Neuronal stem cell (in vitro differentiated cells): ENCODE measurements at places on chromosomes 11 and 22.

DNA sequence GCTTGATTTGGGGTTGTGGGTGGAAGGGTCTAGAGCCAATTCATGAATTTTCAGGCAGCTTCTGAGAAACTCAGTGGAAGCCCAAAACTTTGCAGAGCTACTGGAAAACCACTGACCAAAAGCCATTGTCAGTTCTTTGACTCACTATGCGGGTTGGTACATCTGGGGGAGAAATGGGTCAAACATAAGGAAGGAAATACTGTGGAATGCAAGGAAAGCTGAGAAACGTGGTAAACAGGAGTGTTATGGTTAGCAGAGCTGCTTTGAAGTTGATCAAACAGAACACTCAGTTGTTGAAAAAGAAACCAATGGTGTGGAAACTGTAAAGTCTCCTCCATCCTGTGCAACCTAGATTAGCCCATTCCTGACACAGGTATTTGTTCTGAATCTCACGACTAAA is 6.3 kb upstream of the ABTB2 start:
- no peak for DNase-seq

DNA sequence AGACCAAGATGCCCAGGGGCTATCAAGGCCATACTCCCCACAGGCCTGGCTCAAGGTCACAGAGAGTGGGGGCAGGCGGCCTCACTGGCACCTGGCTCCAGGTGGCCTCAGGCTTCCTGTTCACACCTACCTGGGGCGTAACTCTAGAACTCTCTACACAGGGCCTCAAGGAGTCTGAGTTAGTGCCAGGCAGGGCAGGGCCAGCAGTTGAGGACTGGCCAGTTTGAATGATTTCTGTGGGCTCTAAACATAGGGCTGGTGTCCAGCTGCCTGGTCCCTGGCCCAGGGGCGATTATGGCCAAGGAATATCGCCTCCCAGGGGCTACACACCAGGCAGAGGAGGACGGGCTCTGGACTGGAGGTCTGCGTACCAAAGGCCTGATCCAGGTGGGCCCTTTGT is 79.2 kb downstream of the WNT7B start:
- no peak for DNase-seq

GRCh38 chr11:65095427-65095826 is 587 bp upstream of the VPS51 start:
- DNase-seq = no peak

DNA sequence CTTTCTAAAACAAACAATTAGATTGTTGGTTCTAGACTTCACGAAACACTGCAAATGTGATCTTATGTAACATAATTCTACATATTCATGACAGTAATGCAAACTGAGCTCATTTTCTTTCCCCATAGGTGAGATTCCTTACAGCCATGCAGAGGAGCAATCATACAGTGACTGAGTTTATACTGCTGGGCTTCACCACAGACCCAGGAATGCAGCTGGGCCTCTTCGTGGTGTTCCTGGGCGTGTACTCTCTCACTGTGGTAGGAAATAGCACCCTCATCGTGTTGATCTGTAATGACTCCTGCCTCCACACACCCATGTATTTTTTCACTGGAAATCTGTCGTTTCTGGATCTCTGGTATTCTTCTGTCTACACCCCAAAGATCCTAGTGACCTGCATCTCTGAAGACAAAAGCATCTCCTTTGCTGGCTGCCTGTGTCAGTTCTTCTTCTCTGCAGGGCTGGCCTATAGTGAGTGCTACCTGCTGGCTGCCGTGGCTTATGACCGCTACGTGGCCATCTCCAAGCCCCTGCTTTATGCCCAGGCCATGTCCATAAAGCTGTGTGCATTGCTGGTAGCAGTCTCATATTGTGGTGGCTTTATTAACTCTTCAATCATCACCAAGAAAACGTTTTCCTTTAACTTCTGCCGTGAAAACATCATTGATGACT is 1.5 kb downstream of the OR9G1 start:
- no peak for DNase-seq

GRCh38 chr11:61054927-61055562 is 47.2 kb upstream of the CD5 start:
- no peak for DNase-seq

DNA sequence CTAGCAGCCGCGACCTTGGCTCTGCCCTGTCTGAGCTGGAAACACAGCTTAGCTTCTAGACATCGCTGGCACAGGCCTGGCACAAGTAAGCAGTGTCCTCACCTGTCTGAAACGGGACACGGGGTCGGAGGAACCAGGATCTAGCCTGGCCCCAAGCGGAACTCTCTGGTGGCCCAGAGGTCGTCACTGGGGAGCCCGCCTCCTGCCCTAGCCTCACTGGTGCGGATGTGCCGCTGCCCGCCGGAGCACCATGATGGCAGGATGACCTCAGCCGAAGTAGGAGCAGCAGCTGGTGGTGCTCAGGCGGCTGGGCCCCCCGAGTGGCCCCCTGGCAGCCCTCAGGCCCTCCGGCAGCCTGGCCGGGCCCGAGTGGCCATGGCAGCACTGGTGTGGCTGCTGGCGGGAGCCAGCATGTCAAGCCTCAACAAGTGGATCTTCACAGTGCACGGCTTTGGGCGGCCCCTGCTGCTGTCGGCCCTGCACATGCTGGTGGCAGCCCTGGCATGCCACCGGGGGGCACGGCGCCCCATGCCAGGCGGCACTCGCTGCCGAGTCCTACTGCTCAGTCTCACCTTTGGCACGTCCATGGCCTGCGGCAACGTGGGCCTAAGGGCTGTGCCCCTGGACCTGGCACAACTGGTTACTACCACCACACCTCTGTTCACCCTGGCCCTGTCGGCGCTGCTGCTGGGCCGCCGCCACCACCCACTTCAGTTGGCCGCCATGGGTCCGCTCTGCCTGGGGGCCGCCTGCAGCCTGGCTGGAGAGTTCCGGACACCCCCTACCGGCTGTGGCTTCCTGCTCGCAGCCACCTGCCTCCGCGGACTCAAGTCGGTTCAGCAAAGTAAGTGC is 871 bp downstream of the SLC35E4 start:
- no peak for DNase-seq

DNA sequence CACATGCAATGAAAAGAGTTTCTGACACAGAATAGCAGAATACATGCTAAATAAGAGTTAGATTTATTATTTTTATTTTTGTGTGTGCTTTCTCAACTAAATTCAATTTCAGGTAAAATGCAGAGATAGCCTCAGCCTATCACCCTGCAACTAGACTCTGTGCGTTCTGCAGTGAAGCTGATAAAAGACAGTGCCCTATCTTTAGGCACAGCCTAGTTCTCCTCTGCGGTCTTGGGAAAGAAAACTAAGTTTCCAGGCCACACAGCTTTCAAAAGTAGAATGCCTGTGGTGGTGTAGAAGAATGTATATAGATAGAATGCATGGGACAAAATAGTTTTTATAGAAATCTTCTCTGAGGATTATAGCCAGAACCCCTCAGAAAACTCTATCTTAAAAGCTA is 12.0 kb upstream of the MMP1 start:
- no peak for DNase-seq

DNA sequence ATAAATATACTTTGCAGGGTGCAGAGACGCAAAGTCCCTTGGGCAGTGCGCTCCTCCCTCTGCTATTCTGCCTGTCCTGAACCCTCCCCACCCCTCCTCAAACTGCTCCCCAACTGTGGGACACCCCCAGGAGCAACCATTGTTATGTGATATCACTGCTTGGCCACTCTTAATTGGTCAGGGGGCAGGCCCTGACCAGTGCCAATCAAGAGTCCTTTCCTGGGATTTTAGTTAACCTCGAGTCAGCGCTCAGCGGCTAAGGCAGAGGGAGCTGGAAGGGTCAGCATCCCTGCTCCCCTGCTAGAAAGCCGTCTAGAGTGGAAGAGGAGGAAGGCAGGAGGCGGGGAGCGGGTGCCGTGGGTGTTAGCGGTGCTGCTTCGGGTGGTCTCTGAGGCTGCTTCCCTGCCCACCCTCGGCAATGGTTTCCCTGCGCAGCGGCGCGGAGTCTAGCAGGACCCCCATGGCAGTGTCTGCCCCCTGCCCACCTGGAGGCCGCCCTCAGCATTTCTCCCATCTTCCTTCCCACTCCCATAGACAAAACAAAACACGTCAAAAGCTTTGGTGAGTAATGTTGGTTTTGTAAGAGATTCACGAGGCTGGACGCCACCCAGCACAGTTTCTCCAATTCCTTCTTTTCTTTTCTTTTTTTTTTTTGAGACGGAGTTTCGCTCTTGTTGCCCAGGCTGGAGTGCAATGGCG is 38.4 kb upstream of the A4GALT start:
- DNase-seq = no peak

GRCh38 chr11:9280655-9281301 is 15.6 kb upstream of the DENND5A start:
- DNase-seq = no peak

DNA sequence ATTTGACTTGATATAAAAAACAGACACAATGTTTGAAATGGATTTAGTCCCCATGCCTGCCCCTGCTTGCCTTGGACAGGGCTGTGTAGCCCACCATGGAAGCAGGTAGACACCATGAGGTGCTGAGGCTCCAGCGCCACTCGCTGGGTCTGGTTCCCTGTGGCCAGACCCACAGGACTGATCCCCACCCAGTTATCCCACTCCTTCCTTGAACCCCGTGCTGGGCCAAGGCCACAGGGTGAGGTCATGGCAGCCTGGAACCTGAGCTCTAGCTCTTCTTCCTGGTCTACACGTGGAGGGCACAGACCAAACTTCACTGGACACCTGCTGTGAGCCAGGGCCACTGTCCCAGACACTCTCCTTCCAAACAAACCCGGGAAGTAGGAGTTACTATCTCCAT is 42.5 kb downstream of the GAB4 start:
- DNase-seq = no peak

DNA sequence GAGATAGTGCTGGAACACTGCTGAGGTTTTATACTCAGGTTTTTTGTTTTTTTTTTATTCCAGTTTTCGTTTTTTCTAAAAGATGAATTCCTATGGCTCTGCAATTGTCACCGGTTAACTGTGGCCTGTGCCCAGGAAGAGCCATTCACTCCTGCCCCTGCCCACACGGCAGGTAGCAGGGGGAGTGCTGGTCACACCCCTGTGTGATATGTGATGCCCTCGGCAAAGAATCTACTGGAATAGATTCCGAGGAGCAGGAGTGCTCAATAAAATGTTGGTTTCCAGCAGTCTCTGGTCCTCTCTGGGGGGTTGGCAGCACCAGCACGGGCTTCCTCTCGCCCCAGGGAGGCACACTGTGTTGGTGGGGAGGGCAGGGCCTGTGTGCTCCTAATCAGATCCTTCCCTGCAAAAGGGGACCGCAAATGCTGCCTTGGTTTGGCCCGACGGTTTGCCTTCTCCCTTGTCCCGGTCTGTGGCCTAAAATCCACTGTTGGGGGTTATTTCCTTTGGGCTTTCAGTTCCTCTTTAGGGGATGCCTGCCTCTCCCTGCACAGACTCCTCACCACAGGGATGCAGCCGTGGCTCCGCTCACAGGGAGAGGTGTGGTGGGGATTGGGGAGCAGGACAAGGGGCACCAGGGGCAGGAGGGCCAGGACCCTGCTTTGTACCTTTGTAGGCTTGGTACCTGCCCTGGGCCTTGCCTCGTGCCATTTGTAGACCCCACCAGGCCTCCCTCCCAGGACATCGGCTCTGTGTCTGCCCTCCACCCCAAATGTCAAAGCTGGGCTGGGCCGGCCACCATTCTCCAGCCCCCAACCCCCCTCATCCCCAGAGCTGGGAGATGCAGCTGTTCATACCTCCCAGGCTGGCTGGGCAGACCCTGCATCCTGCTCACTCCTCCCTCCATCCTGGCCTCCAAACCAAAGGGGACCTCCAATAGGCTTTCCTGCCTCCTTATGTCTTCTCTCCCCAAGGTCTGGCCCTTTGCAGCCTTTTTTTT is 13.5 kb downstream of the MCAT start:
- DNase-seq = no peak

GRCh38 chr11:3808861-3809623 is 682 bp downstream of the PGAP2 start:
- DNase-seq = no peak

DNA sequence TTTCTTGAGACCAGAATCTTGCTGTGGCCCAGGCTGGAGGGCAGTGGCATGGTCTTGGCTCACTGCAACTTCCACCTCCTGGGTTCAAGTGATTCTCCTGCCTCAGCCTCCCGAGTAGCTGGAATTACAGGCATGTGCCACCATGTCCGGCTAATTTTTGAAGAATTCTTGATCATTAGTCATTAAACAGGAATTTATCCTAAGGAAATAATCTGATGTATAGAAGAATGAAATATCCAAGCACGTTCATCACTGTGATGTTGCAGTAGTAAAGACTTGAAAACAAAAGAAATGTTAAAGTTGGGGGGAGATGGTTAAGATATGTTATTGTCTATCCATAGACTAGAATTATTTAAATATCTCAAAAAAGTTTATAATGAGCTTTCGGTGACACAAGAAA is 23.6 kb downstream of the CBL start:
- DNase-seq = no peak

DNA sequence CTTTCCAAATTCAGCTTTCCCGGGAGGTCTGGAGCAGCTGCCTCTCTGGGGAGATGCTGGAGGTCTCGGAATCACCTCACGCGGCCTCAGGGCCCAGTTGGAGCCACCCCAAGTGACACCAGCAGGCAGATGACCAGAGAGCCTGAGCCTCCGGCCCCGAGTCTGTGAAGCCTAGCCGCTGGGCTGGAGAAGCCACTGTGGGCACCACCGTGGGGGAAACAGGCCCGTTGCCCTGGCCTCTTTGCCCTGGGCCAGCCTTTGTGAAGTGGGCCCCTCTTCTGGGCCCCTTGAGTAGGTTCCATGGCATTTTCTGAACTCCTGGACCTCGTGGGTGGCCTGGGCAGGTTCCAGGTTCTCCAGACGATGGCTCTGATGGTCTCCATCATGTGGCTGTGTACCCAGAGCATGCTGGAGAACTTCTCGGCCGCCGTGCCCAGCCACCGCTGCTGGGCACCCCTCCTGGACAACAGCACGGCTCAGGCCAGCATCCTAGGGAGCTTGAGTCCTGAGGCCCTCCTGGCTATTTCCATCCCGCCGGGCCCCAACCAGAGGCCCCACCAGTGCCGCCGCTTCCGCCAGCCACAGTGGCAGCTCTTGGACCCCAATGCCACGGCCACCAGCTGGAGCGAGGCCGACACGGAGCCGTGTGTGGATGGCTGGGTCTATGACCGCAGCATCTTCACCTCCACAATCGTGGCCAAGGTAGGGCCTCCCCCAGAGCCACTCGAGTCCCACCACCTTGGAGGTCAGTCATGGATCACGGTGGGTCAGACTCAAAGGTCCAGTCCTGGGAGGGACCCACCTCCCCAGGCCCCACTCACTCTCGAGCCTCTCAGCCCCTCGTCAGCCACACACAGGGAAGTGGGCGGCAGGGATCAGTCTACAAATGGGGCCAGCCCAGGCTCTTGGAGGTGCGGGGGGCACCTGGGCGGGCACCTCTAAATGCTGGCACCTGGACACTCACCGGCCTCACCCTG is 525 bp downstream of the SLC22A12 start:
- DNase-seq = no peak

- no peak for DNase-seq
These were observed 274.6 kb downstream of the BRD1 start for GRCh38 chr22:49553076-49553475.

GRCh38 chr22:42500161-42500835 is 19.3 kb downstream of the RRP7A start:
- peak; percentile 65 for DNase-seq

- no peak for DNase-seq
These were observed 164.0 kb downstream of the MN1 start for GRCh38 chr22:27637604-27638003.

GRCh38 chr11:69049490-69049867 is 747 bp downstream of the TPCN2 start:
- no peak for DNase-seq

- no peak for DNase-seq
These were observed 39.5 kb downstream of the CTNND1 start for GRCh38 chr11:57801183-57801485.
